ENCODE measurements at places on chromosomes 16 and 17.

DNA sequence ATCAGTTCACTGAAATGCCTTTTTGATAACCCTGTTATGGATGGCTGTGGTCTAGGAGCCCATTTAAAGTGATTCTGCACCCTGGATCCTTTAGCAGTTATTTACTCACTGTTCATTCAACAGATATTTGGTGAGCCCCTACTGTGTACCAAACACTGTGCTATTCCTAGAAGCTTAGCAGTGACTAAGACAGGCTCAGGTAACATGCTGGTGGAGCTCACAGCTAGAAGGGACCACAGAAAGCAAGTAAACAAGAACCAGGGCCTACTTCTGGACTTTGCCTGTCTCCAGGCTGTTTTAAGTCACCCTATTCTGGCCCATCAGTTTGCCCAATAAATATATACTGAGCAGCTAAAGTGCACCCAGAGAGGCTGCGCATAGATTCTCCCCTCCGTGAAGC is 11.1 kb downstream of the ITGA3 start:
- DNase-seq = no peak

DNA sequence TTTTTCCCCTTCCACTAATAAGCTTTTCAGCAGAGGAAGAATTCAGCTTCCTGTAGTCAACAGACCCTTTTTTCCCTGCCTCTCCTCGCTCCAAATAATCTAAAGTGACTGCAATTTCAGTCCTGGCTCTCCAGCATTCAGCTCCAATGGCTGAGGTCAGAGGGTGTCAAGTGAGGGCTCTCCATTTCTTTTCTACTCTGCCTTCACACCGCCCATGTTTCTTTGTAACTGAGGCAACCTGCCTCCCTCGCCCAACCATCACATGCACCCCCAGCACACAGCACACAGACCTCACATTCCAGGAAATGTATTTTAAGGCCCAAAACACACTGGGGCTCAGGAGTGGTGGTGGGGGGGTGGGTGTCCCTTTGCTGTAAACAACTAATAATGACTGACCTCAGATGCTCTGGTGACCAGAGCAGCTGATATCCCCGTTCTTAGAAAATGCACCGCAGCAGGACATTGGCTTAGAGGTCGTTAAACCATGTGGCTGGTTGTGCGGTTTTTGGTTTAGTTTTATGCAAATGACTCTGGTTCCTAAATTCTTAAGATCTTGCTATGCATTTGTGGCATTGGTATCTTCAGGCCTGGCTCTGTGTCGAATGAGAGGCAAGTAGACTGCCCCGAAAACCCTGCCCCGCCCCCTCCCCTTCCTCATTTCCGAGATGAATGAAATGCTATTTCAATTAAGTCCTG is 203.6 kb downstream of the ZFHX3 start:
- DNase-seq = no peak

GRCh38 chr16:89844739-89845339 is 16.6 kb downstream of the SPIRE2 start:
- DNase-seq = no peak

GRCh38 chr17:55238931-55239297 is 25.8 kb upstream of the HLF start:
- no peak for DNase-seq

GRCh38 chr17:57889892-57890856 is 40.3 kb upstream of the MRPS23 start:
- no peak for DNase-seq

DNA sequence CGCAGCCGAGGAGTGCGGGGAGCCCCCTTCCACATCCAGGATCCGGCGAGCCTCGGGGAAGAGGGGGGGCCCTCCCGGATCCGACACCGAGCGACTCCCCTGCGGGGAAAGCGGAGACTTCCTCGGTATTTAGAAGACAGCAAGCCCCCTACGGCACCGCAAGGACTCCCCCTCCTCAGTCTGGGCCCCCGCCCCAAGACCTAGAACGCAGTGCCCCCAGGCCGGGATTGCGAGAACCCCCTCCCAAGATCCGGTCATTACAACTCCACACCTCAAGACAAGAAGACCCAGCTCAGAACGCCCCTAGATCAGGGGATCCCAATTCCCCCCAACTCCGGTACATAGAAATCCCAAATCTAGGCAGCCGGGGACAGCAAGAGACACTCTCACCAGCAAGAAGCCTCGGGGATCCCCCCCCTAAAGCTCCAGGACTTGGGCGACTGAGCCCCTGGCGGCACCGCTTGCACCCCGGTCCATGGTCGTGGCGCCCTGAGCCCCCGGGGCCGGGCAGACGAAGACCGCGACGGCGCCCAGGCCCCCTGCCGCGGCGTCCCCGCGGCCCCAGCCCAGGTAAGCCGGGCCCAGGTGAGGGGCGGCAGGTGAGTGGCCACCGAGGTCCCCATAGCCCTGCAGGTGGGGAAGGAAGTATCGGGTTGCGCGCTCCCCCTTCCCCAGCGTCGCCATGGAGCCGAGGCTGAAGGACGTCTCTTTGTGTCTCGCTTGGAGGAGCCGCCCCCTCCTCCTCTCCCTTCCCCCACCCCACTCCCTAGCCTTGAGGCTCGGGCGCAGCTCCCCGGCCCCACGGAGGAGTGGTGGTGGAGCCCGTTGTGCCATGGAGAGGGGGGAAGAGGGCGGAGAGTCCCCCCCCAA is 641 bp downstream of the SBK1 start:
- DNase-seq = no peak

- no peak for DNase-seq
Observed at GRCh38 chr17:71496552-71496951, 624.3 kb upstream of the SOX9 start.

- no peak for DNase-seq
Observed at GRCh38 chr17:39573447-39574298, 34.0 kb downstream of the NEUROD2 start.

DNA sequence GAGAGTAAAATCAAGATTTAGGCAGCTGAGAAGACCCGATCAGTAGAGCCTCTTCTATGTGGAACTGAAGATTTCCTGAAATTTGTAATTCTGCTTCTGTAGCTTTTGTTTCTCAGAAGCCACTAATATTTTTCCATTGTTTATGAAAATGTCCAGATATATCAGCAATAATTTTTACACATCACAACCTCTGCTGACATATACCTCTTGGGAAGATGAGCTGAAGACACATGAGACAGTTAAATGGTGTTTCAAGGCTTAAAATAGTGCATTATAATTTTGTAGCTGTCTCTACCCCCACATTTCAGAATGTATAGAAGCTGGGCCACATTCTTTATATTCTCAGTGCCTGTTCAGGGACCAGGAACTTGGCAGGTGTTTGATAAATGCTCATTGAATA is 320.6 kb downstream of the HS3ST4 start:
- DNase-seq = no peak

DNA sequence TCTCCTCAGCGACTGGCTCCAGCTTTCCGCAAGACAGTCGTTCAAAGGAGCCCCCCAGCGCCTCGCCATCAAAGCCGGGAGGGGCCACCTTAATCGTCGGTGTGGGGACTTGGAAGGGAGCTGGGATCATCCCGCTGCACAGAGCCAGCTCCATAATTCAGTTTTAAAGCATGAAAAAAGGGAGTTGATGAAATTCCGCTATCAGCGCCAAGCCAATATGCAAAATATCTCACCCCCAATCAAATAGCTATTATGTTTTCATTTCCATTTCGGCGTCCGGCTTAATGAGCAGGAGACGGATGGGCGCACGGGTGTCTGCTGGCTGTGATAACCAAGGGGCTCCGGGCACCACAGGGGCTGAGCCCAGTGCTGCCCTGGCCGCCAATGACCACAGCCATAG is 27.7 kb downstream of the ZFPM1 start:
- no peak for DNase-seq

DNA sequence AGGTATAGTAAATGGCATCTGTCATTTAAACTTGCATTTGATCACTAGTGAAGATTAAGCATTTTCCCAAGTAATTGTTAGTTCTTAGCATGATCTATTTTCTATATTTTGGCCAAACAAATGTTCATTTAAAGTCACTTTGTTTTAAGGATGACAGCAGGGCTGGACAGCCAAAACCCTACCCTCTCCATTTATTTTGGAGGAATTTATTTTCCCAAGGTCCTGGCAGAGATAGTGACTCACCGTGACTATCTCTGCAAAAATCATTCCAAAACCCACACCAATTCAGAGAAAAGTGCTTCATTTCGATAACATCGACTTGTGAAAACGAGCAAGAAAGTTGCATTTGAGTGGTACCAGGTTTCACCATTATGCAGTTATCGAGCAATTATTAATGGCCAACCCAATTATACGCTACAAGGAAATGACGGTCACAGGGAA is 665 bp upstream of the AKAP1 start:
- DNase-seq = no peak

DNA sequence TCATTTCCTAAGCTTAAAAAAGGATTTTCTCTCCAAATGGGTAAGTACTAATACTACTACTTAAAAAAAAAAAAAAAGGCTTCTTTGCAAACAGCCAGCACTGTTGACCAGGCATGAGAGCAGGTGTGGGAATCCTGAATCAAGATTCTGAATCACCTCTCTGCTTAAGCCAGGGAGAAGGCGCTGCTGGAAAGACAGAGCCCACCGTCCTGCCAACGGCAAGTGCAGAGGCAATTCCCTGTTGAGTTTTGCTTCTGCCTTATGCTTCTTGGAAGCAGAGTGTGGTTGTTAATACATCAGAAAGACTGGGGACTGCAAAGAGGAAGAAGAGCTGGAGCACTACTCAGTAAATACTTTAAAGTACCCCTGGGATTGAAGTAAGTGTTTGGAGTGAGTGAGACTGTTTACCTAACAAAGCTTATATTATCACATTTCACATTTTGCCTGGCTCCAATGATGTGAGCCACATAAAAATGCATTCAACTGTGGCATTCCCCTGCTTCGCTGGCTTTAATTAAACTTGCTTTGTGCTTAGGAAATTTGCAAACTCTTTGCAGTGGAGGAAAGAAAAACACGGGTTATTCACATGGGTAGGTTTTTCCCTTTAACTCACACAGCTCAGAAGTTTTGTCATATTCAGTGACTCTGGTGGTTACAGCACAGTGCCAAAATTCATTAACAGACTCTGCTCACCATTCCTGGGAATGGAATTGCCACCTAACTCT is 86.0 kb upstream of the KIF2B start:
- no peak for DNase-seq

DNA sequence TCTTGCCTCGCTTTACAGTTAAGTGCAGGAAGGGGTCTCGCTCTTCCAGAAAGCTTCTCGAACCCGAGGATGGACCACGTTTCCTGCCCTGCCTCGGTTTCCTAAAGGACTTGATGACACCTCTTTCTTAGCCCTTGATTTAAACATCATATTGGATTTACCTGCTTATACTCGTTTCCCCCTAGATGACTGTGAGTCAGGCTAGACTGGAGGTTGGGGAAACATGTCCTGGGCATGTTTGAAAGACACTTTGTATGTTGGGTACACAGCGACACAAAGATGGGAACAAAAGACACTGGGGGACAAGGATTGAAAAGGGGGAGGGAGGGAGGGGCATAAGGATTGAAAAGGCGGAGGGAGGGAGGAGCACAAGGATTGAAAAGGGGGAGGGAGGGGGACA is 30.0 kb downstream of the SDK2 start:
- no peak for DNase-seq

- DNase-seq = no peak
Observed at GRCh38 chr16:31488468-31489297, 5.8 kb downstream of the SLC5A2 start.

- DNase-seq = no peak
Observed at GRCh38 chr17:72985882-72986720, 106.4 kb downstream of the SLC39A11 start.

DNA sequence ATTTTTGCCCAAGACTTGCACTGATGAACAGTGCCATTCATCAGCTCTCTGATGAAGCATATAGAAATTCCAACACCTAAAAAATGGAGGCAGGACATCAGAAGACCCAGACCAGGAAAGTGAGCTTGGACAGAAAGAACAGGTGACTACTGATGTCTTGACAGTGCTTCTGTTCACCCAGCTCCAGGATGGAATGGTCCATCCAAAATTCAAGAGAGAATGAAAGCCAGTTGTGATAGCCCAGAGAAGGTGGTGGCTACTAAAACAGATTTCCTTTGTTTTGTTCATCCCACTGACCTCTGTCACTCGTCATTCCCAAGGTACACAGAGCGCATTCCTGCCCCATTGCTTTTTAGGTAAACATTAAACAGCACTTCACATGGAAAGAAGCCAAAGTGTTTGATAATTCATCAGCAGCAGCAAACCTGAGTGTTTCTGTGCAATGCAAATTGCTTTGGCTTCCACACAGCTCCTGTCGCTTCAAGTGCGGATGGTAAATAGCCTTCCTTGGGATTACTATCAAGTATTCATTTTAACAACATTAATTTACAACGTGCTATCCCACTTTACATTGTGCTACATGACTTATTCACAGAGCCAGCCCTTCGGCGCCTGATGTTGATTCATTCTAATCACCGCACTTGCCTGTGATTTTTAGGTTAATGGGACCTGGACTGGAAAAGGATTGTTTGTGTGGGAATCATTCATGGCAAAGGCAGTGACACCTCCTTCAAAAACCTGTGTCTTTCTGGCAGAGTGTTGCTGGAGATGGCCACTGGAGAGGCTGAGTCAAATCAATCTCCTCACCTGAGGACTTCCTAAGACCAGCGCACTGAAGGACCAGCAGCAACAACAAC is 65.1 kb upstream of the TOX3 start:
- no peak for DNase-seq

DNA sequence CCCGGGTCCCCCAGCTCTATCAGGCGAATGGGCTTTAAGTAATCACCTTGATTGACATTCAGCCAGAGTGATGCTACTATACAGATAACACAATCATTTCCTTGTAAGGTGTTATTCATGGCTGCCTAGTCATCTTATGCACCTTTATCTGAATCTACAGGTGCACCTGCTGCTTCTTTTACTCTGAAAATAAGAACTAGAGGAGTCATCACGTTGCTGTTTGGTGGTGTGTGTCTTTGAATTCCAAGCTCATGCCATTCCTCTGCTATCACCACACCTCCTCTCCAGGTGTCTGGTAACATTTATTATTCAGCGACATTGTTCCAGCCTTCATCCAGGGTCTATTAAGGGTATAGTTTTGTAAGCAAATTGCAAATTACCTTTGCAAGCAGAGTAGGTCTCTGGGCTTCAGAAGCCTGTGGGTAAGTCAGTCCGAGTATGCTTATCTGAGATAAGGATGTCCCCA is 51.9 kb downstream of the NOS2 start:
- no peak for DNase-seq

DNA sequence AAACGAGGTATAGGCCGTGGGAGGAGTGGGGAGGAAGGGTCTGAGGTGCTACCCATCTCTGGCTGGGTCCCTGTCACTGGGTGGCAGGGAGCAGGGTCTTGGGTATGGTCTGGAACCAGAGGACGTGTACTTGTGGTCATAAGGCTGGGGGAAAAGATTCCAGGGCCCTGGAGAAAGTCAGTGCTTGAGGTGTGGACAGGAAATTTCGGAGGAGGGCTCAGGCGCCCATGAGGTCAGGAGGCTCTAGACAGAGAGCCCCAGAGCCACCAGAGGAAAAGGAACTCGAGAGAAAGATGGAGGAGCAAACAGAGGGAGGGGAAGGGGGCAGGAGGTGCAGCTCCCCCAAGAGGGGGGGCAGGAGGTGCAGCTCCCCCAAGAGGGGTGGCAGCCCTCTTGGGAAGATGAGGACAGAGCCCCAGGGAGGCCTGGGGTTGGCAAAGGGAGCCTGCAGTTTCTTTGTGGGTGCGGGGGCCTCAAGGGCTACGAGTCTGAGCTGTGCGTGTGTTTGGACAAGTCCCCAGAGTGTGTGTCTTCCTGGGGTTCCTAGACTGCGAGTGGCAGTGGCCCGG is 683 bp upstream of the SLC7A6 start:
- DNase-seq = no peak
